BJ (cell line): ENCODE measurements at places on chromosomes 2 and 18. TPM values are rescaled to one million over a fixed set of nuclear protein-coding genes. Genes with fewer than 3 reads are reported as not detected.

ZNF407 gene
- 2.8 and 3.6 TPM in 2 replicates for polyA plus RNA-seq

TMEM169 gene
- polyA plus RNA-seq: 0.05 and 0.10 TPM in 2 replicates

CAPN14 gene
- polyA plus RNA-seq: 0.10 TPM in 2 replicates

SERPINB4 gene
- 0.06 TPM in 1 of 2 replicates, not detected in the other for polyA plus RNA-seq

ATG9A gene
- 105 and 132 TPM in 2 replicates for polyA plus RNA-seq

LAMA1 gene
- 3.2 and 3.4 TPM in 2 replicates for polyA plus RNA-seq

KATNAL2 gene
- 1.3 and 1.8 TPM in 2 replicates for polyA plus RNA-seq

TDRD15 gene
- not detected in 2 replicates for polyA plus RNA-seq

ESPNL gene
- polyA plus RNA-seq: 1.3 and 2.1 TPM in 2 replicates

RBMS1 gene
- polyA plus RNA-seq: 80.1 and 95.9 TPM in 2 replicates

GTF2A1L gene
- polyA plus RNA-seq: not detected in 2 replicates

LRATD1 gene
- polyA plus RNA-seq: 0.11 and 0.21 TPM in 2 replicates

C18orf54 gene
- 1.1 and 2.2 TPM in 2 replicates for polyA plus RNA-seq

CTAGE1 gene
- polyA plus RNA-seq: 0.06 TPM in 1 of 2 replicates, not detected in the other

AGXT gene
- polyA plus RNA-seq: not detected in 2 replicates

KCNE4 gene
- 16.6 and 18.5 TPM in 2 replicates for polyA plus RNA-seq

GALNT5 gene
- 22.6 and 37.8 TPM in 2 replicates for polyA plus RNA-seq

CDK5R2 gene
- polyA plus RNA-seq: 0.02 TPM in 1 of 2 replicates, not detected in the other

VWC2L gene
- polyA plus RNA-seq: not detected in 2 replicates

NETO1 gene
- polyA plus RNA-seq: 1.4 and 2.7 TPM in 2 replicates

PTPRN gene
- 3.2 and 7.0 TPM in 2 replicates for polyA plus RNA-seq

TUBB8B gene
- 0.10 TPM in 1 of 2 replicates, not detected in the other for polyA plus RNA-seq

HYCC2 gene
- 3.0 and 6.9 TPM in 2 replicates for polyA plus RNA-seq

MGAT5 gene
- polyA plus RNA-seq: 25.0 and 34.0 TPM in 2 replicates
